Activated naive CD8-positive, alpha-beta T cell treated with anti-CD3 and anti-CD28 coated beads for 36 hours (primary cell): ENCODE measurements at places on chromosomes 7 and 10.

DNA sequence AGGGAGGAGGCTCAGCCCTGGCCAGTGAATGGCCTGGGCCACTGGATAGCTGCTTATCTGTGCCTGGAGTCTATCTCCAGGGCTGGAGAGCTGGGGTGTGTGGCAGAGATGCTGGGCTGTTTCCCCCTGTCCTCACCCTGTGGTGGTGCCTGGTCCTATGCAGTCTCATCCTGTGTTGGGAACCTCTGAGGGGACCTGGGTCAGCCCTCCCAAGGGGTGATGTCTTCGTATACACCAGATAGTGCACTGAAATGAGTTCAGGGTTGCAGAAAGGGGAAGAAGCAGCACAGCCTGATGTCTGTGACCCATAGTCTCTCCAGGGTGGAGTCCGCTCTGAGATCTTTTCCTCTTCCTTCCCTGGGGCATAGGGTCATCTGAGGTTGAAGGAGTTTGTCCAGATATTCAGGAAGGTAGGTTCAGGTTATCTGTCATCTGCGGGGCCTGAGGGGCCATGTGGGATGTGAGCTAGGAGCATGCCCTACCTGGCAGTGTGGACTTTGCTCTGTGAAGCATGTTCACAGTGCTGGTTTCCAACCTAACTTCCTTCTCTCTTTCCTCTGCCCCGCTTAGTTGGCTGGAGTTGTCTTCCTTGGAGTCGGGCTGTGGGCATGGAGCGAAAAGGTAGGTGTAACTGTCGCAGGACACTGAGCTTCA, 33.4 kb upstream of the SH2D4B start:
- DNase-seq, result no peak

DNA sequence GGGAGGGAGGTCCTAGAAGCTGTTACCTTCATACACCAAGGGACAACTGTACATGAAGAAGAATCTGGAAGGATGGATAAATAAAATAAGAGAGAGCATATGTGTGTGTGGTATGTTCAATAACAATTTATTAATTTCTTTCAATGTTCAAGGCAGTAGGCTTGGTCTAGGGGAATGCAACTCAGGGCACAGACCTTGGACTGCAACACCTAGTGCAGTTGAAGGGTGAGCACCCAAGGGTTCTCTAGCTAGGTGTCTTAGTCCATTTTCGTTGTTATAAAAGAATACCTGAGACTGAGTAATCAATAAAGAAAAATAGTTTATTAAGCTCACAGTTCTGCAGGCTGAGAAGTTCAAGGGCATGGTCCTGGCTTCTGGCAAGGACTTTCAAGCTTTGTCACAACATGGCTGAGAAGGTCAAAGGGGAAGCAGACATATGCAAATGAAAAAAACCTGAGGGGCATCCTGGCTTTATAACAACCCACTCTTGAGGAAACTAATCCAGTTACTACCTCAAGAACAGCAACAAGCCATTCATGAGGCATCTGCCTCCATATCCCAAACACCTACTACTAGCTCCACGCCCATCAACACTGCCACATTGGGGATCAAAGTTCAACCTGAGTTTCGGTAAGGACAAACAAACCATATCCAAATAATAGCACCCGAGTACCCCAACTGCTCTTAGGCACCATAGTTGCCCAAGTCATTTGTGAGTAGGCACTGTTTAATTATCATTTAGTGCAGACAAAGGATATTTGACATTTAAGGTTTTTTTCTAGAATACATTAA, 15.7 kb upstream of the SGCE start:
- DNase-seq, result no peak

- no peak for DNase-seq
Observed at GRCh38 chr10:123109466-123109865, 26.3 kb upstream of the HMX3 start.

- DNase-seq, result no peak
Observed at GRCh38 chr7:15783987-15784693, 97.7 kb upstream of the MEOX2 start.

DNA sequence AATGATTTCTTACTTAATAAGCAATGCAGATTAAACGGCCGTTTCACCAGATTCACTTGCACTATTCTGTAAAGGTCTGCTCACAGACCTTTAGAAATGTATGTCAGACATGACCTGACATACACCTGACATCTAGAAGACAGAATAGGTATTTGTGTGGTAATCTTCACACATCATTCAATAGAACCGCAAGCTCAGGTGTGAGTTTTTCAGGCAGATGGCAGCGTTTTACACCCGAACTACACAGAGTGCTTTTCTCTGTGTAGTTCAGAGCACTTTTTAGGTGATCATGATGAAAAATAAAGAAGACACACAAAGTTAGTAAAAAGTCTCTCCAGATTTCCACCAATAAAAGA, 63.2 kb downstream of the PRKCQ start:
- DNase-seq, result no peak

GRCh38 chr10:127883516-127883915, 9.2 kb downstream of the CLRN3 start:
- no peak for DNase-seq

DNA sequence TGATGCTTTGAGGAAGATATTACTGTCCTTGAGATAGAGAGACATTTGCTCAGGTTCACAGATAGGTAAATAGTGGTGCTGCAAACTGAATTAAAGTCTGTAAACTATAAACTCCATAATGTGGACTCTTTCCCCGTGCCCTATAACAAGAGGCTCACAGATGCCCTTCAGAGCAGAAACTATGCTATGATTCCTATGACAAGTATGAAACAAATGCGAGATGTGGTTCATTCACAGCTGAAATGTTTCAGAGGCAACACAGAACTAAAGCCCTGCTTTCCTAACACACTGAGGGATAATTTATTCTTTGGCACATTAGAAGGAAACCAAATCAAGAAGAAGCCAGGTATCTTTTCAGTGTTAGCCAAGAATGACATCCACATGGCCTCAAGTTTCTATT, 13.4 kb downstream of the CHUK start:
- no peak for DNase-seq

DNA sequence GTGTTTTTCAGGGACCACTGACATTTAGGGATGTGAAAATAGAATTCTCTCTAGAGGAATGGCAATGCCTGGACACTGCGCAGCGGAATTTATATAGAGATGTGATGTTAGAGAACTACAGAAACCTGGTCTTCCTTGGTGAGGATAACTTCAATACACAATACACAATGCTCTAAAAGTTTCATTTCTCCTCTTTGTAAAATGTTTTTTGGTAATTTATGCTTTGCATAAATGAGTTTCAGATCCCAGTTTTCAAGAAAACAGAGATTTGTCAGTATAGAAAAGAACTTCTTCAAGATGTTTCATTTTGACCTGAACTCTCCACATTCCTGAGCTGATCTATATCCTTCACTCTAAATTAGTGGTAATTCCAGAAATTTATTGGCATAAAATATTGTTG, 14.2 kb downstream of the ZNF92 start:
- no peak for DNase-seq

DNA sequence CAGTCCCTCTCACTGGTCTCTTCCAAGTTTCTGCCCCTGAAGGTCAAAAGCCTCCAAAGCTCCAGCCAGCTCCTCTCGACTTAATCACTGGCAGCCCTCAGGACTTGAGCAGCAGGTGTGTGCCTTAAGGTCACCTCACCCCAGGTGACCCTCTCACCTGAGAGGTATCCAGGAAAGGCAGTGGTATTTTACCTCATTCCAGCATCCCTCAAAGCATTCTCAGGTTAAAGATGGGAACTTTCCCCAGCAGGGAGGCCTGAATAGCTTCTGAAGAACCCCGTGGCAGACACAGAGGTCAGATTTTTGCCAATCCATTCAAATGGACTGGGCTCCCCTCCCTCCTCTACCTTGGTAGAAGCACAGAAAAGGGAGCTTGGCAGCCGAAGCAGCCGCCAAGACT, 148.2 kb downstream of the GFRA1 start:
- DNase-seq, result no peak

GRCh38 chr10:54026340-54026739, 774.7 kb downstream of the PCDH15 start:
- DNase-seq, result no peak

GRCh38 chr7:157358041-157358752, 21.4 kb downstream of the DNAJB6 start:
- no peak for DNase-seq

- DNase-seq, result no peak
Observed at GRCh38 chr7:47294556-47295222, 287.2 kb downstream of the TNS3 start.

GRCh38 chr7:90617442-90617841, 21.3 kb downstream of the CDK14 start:
- DNase-seq, result no peak

DNA sequence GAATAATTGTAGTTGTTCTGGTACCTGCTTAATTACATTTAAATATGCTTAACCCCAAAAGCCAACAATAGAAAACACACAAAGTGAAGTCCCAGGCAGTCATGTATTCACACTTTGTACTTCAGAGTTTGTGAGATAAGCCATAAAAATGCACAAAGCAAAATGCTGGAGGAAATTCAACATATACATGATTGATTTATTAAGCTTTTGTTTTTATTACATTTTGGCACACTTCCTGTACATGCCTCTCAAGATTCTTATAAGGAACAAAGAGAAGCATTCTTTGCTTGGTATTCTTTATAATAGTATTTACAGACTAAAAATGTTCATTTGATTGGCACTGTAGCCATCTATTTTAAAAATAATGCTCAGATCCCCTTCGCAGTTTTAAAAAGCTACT, 107.7 kb upstream of the ANK3 start:
- no peak for DNase-seq

GRCh38 chr10:78755063-78755701, 313.6 kb upstream of the ZMIZ1 start:
- no peak for DNase-seq

- DNase-seq, result no peak
Observed at GRCh38 chr7:131544449-131545301, 11.8 kb downstream of the PODXL start.

- DNase-seq, result no peak
Observed at GRCh38 chr10:95872158-95872711, 35.5 kb upstream of the CC2D2B start.

- no peak for DNase-seq
Observed at GRCh38 chr7:137592232-137592896, 248.8 kb upstream of the PTN start.

DNA sequence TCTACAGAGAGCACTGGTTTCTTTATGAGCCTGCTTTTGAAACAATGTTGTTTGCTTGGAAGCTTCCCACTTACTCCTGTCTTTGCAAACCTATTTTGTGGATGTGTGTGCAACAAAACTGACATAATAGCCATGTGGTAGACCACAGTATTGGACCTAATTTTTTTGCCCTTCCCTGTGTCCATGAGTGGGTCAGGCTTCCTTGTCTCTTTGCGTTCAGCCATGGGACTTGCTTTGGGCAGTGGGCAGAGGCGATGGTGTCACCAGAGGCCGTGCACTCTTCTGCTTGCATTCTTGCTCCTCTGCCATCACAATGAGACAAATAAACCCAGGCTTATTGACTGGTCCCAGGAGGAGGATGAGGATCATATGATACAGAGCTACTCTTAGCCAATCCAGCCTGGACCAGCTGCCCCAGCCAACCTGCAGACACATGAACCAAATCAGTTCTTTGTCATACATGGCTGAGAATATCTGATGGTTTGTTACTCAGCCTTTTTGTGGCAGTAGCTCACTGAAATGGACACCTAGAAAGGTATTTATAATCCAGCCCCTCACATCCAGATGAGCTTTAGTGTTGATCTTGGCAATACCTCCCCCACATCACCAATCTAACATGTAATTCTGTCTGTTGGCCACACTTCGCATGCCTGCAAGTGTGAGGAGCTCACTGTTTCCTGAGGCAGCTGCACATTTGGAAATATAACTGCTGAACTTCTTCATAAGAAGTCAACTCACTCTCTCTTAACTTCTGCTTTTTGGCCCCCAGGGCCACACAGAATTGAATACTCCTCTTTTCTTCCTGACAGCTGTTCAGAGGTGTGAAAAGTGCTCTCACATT, 427.8 kb upstream of the ZMIZ1 start:
- DNase-seq, result no peak

DNA sequence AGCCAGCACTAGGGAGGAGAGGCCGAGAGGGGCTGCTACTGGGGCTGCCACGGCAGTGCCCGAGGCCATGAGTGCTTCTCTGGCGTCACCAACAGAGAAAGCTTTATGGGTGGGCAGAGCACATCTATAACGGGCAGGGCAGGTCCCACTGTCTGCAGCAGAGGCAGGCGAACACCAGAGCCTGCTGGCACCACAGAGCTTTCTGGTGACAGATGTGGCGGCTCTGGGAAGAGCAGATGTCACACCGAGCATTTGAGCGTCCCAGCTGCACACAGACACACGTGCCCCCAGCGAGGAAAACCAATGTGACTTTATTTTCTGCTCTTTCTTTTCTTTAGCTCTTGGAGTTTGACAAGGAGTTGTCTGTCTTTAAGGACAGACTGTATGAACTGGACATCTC, 20.5 kb downstream of the NKX6-2 start:
- DNase-seq, result no peak

- DNase-seq, result no peak
Observed at GRCh38 chr10:3542185-3542611, 242.8 kb downstream of the KLF6 start.

DNA sequence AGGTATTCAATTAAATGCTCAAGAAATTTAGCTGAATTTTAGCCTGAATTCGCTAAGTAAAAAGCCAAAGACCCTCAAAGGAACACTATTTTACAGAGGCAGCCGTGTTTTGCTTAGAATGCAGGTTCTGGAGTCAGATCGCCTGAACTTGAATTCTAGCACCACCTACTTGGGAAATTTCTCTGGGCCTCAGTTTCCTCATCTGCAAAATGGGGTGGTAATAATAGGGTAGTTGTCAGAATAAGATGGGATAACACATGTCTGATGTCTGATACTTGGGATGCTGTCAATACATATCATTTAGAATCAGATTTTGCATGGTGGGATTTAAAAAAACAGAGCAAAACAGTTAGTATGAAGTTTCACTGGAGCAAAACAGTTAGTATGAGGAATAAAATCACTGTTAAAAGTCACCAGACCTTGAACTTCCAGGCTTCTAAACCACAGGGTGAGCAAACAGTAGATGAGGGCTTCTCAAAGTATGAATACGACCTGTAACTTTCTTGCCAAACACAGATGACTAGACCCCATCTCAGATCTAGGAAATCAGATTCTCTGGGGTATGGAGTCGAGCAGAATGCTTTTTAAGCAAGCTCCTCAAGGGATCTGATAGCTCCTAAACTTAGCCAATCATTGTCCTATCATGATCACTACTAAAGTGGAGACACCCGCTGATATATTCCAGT, 75.4 kb downstream of the ATXN7L1 start:
- DNase-seq, result no peak

- DNase-seq, result no peak
Observed at GRCh38 chr10:43263551-43264343, 3.1 kb downstream of the RASGEF1A start.

DNA sequence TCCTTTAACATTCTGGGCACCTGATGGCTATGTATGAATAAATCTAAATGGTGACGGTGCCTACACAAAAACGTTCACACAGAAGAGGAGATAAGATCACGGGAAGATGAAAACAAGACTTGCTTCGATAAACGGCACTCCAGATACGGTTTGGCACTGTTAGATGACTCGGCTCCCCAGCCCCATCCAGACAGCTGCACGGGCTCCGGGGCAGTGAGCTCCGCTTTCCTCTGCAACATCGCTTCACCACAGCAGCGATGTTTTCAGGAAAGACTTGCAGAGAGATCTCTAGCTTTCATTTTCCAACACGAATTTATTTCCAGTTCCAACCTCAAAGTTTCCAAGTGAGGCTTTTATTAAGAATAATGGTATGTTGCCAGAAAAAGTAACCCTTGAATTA, 132.1 kb downstream of the KLF6 start:
- peak; percentile 25 for DNase-seq

- no peak for DNase-seq
Observed at GRCh38 chr7:128727239-128727638, 11.9 kb upstream of the CALU start.

- no peak for DNase-seq
Observed at GRCh38 chr10:87781545-87781944, 36.5 kb downstream of the ATAD1 start.

GRCh38 chr10:49734676-49735075, 27.4 kb downstream of the OGDHL start:
- DNase-seq, result no peak
